ENCODE measurements at places on chromosomes 7 and 10.

DNA sequence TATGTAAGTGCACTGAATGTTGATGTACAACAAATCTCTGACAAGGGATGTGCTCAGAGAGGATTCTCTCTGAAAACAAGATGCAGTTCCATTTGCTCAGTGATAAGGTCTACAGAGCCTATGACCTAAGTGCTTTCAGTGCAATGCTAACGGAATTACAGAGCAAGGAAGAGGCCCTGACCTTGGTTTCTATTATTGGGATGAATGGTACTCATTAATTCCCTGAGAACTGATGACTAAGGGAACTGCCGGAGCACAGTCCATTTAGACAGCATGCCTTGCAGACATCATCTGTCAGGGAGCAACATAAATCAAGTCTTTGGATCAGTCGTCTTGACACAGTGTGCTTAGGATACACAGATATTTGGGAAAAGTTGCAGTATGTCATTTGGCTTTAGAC is 340.8 kb downstream of the PHTF2 start:
- no peak for DNase-seq

DNA sequence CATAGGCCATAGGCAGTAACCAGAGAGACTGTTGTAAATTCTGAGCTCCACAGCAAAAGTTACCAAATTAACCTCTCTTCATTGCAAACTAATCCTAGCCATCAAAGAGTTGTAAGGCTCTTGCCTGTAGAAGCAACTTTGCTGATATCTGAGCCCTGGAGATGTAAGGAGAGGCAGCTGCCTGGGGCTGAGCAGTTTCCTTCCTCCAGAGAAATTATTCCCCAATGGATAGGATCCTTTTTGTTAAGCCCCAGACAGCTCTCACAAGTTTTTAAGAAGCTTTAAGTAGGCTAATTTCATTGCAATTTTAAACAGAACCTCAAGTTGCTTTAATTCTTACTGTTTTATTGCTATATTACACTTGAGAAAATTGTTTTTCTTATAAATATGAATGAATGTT is 211.1 kb downstream of the GALNT17 start:
- no peak for DNase-seq

- no peak for DNase-seq
Observed at GRCh38 chr7:80008039-80008438, 126.6 kb upstream of the GNAI1 start.

DNA sequence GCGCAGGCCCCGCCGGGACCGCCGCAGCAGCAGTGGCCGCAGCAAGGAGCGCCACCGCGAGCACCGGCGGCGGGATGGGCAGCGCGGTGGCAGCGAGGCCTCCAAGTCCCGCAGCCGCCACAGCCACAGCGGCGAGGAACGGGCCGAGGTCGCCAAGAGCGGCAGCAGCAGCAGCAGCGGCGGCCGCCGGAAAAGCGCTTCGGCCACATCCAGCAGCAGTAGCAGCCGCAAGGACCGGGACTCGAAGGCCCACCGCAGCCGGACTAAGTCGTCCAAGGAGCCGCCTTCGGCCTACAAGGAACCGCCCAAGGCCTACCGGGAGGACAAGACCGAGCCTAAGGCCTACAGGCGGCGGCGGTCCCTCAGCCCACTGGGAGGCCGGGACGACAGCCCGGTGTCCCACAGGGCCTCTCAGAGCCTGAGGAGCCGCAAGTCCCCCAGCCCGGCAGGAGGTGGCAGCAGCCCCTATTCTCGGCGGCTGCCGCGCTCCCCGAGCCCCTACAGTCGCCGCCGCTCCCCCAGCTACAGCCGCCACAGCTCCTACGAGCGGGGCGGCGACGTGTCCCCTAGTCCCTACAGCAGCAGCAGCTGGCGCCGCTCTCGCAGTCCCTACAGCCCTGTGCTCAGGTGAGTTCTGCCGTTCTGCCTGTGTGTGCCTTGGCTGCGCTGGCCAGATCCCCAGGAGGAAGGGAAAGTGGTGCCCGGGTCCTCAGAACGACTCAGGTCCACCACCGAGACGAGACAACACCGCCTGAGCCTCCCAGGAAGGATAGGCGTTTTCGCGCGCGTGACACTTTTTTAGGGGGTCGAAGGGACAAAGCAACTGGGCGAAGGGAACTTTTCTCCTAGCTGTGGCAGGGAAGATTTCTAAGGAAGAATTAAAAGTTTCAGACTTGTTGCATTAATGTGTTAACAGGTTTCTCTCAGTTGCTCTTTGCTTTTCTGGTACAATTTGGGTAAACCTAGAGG is 1.5 kb downstream of the CDK13 start:
- peak; percentile 86 for DNase-seq

- no peak for DNase-seq
Observed at GRCh38 chr10:45418849-45419675, 45.0 kb downstream of the ALOX5 start.

- no peak for DNase-seq
Observed at GRCh38 chr10:95214369-95214768, 20.3 kb downstream of the ACSM6 start.

DNA sequence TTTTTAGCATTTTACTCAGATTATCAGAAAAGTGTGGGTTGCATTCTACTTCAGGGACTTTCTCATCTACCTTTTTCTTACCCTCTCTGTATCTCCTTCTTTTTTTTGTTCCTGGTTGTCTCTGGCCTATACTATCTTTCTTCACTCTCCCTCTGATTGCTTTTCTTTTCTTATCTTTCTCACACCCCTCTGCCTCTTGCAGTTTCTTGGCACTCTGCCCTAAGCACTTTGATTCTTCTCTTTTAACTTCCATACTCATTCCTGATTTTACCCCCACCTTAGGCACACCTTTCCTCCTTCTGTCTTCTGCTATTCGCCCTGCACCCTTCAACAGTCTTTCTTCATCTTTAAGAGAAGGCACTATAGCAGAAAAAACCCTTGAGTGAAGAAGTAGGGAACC is 92.8 kb upstream of the HPS1 start:
- DNase-seq: no peak

- no peak for DNase-seq
Observed at GRCh38 chr7:122694697-122695096, 4.2 kb downstream of the RNF133 start.

- no peak for DNase-seq
Observed at GRCh38 chr7:5827755-5828154, 46.3 kb upstream of the RNF216 start.

DNA sequence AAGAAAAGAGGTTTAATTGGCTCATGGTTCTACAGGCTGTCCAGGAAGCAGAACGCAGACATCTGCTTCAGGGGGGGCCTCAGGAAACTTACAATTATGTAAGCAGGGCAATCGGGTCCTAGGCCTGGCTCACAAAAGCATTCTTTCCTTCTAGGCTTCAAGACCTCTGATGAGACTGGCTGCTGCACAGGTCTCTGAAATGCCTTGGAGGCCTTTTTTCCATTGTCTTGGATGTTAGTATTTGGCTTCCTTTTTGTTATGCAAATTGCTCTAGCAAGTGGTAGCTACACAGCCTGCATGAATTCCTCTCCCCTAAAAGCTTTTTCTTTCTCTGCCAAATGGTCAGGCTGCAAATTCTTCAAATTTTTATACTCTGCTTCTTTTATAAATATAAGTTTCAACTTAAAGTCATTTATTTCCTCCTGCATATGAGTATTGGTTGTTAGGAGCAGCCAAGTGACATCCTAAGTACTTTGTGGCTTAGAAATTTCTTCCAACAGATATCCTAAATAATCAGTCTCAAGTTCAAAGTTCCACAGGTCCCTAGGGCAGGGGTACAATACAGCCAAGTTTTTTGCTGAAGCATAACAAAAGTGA is 83.1 kb upstream of the SEMA3A start:
- no peak for DNase-seq

All from SW480 (cell line).